D341Med (cell line): ENCODE measurements at places on chromosomes 13 and 19.
A peak's percentile ranks its signal among the peaks of the same experiment; 100 is the strongest.

DNA sequence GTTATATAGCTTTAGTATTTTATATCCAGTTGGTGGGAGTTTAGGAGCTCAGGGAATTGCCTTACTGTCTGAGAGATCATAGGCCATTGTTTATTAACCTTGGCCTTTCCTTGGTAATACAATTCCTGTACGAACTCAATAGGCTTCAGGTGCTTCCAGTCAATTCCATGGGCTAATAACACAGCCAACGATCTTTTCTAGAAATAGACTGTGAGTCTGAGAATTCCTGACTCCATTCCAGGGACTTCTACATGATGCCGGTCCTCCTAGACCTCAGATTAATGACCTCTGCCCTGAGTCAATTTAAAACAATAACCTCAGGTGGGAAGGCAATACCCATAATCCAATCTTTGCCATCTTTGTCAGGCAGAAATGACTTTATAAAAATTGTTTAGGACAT lies 39.6 kb upstream of the KLF12 start:
- no peak for DNase-seq

DNA sequence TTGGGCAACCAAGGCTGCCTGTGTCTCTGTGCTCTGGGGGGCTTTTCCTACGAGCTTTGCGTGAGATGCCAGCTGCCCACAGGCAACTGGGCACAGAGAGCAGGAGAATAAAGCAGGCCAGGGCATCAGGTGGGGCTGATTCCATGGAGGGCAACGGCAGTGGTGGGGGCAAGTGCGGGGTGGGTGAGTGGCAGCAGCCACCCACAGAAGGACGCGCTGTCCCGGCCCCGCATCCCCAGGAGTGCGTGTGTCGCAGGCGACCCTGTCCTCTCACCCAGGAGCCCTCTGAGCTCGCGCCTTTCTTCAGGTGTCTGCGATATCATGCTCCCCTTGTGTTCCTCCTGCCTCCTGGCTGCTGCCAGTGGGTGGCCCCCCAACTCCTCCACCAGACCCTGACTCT lies 67.4 kb downstream of the MCF2L start:
- no peak for DNase-seq

- DNase-seq = no peak
Observed at GRCh38 chr13:103894626-103895025, 828.4 kb upstream of the SLC10A2 start.

DNA sequence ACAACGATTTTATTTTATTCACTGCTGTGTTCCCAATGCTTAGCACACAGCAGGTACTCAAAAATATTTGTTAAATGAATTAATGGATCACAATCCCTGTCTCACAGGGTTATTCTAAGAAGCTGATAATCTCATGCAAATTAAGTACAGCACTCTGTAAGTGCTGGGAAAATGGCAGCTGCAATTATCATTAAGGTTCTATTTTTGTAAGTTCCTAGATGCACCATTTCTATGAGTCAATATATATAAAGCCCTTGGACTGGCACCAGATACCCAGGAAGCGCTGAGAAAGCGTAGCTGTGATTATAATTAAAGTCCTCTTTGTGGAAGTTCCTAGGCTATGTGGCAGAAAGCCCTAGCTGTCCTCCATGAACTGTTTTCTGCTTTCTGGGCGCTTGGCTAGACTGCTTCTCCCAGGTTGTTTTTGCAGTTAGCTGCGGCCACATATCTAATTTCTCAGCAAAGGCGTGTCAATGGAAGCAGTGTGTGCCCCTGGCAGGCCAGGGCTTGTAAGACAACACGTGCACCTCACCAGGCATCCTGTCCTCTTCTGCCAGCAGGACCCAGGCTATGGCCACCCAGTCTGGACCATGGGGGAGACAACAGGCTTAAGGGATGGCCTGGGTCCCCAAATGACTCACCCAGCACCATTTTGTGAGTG lies 5.2 kb upstream of the SRRM5 start:
- DNase-seq = no peak

DNA sequence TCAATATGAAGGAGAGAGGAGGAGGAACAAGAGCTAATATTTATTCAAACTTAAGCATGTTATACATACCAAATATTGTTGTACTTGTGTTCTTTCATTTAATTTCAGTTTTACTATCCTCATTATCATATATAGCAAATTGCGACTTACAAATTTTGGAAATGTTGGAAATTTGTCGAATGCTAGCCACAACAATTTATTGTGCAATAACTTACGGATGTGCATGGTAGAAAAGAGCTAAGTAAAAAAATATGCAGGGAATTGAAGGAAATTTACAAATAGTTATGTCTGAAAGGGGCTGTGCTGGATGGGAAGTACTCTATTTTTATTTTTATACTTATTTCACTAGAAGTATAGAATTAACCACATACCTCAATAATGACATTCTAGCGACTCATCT lies 376.3 kb downstream of the PCDH20 start:
- DNase-seq = no peak

GRCh38 chr19:32354345-32354744 lies 8.9 kb downstream of the ZNF507 start:
- no peak for DNase-seq

DNA sequence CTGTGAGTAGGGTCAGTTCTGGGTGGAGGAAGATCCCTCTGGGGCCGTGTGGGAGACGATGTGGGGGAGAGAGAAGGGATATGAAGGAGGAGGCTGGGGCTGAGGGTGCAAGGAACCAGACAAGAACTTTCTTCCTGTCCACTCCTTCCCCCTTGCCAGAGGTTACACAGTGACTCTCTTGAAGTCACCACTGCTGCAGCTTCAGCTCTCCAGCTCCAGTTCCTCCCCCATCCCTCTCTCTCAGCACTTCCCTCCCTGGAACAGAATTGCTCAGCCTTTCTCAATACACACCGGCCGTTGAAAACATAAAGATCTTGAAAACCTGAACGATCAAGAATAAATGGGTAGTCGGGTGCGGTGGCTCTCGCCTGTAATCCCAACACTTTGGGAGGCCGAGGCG lies 5.1 kb downstream of the ZSWIM9 start:
- no peak for DNase-seq

- DNase-seq = no peak
Observed at GRCh38 chr19:29724102-29724641, 9.1 kb upstream of the C19orf12 start.

DNA sequence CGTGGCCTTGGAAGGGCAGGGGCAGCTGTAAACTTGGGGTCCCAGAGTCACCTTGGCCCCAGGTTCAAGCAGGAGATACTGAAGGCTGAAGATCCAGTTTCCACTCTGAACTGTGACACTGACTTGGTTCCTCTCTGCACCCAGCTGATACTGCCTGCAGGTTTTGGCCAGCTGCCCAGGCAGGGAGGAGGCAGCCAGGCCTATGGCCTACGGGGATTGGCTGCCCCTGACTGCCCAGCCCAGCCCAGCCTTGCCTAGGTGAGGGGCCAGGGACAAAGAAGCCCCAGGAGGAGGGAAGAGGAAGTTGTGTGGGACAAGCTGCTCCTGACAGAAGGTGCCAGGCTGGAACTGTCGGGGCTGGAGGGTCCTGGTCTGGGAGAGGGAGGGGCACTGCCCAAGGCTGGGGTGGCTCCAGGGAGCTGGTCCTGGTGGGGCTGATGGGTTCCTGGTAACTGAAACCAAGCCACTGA lies 51.7 kb upstream of the CYP4F8 start:
- DNase-seq = no peak

DNA sequence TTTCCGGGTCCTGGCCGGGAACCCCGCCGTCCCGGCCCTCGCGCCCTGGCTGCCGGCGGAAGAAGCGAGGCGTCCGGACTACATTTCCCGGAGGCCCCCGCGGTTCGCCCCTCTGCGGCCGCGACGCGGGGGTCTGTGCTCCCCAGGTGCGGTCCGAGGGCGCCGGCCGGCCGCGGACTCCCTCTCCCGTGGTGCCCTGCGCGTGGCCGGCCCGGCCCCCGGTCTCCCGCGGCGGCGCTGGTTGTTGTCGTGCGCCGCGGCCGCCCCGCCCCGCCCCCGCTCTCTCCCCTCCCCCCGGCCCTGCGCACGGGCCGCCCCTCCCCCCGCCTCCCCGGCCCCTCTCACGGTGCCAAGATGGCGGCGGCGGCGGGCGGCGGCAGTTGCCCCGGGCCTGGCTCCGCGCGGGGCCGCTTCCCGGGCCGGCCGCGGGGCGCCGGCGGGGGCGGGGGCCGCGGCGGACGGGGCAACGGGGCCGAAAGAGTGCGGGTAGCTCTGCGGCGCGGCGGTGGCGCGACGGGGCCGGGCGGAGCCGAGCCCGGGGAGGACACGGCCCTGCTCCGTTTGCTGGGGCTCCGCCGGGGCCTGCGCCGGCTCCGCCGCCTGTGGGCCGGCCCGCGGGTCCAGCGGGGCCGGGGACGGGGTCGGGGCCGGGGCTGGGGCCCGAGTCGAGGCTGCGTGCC lies at the start of gene KMT2B:
Gene KMT2B (plus strand): TSS at position 339 of the 680 bp plus-strand sequence. CDS start 16 bp downstream, at position 355.
- peak; percentile 99 for DNase-seq
